ENCODE measurements at places on chromosomes 1 and 21.

DNA sequence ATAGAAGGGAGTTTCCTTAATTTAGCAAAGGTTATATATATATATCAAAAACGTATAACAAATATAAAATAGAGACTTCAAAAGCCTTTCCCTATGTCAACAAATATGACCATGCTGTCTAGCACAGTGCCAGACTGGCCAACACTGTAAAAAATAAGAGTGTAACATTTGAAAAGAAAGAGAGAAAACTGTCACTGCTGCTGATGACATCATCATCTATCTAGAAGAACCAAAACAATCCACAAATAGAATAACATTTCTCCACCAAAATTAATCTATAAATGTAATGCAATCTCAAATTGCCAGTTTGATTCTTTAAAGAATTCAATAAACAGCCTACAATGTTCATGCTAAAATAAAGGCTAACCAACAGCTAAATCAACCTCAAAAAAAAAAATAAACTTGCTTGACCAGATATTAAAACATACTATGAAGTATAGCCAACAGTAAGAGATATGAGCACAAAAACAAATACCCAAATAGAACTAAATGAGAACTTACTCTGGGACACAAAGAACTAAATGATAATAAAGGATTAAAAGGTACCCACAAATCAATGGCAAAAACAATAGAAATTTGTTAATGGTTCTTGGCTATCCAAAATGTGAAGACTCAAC, 50.2 kb downstream of the ENAH start:
- DNase-seq: no peak

DNA sequence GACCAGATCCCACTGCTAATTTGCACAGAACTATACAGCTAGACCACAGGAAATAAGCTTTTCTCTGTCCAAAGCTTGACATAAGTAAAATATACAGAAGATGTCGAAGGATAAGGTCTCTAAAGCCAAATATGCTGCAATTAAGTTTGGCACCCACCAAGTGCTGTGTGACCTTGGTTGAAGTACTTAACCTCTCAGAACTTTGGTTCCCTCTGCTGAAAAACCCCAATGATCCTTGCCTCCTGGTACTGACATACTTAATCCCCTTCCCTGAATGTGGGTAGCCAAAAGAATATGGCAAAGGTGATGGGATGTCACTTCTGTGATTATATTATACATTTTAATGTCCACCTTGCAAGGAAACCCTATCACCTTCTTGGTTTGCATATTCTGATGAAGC, 290.5 kb downstream of the VAV3 start:
- no peak for DNase-seq

- DNase-seq: no peak
Measured at GRCh38 chr1:172832006-172832725, 173.3 kb downstream of the FASLG start.

DNA sequence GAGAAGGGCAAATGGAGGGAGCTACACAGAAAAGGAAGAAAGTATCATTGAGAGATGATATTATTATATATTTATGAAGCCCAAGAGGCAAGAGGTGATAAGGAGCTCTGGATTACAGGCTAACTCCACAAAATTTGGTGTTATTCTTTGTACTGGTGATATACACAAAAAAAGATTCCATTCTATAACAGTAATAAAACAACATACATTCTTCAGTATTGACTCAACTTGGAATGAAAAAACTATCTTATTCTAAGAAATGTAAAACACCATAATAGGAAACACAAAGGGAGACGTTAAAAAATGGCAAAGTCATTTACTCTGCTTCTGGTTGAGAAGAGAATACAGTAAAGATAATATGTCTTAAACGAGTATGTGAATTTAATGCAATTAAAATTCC, 99.4 kb downstream of the TEX35 start:
- no peak for DNase-seq

DNA sequence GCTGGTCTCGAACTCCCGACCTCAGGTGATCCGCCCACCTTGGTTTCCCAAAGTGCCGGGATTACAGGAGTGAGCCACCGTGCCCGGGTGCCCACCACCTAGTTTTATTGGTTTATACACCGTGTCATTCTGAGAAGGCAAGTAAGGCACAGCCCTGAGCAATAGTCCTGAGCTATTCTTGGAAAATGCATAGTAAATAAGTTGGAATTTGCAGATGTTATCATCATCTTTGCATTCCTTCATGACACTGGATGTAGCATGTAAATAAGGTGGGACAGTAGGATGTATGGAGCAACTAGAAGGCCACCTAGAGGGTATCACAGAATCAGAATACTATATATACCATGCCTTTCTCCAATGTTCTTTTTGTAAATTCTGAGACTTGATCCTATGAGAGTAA, 11.0 kb downstream of the TOR1AIP2 start:
- DNase-seq: no peak

DNA sequence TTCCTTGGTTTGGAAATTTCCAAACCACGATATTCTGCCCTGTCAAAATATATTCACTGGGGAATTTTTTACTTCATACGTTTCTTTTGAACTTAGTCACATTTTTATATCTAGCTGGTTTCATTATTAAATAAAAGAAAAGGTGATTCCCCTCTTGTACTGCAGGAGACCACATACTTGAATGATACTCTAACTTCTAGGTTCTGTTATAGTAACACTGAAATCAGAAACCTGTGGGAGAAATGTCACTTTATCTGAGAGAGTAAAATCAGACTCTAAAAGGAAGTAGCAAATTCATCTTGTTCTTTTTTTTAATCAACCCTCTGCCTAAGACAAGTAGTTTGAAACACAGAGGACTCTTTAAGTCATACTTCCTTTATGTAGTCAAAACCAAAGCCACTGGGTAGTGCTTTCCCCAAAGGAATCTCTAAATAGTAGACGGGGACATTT, 34.4 kb downstream of the MRPL39 start:
- peak; percentile 29 for DNase-seq

Measured in KBM-7 (cell line).